ENCODE measurements at places on chromosomes 7 and 10.

DNA sequence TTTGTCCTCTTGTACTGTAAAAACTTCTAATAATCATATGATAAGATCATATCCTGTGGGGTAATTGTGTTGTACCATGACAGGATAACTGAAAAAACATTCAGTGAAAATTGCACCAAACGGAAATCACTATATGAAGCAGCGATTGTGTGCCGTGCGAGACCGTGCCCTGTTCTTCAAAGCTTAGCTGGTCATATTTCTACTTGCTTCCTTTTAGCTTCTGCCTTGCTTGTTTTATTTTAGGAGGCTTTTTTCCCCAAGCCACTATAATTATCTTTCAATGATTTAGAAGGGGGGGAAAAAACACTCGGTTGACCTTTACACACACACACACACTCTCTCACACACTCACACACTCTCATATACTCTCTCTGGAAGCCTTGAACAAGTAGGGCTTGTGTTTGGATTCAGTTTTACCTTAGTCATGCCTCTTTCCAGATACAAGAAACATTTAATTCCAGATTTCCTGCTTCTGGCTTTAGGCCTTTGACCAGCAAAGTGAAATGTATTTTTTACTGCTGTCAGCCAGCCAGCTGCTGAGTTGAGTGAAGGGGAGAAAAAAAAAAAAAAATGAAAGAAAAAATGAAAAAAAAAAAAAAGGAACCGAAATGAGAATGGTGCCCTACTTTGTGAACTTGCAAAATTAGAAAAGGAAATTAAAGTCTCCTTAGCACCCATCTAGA lies 181.4 kb downstream of the ARID5B start:
- no peak for DNase-seq

- DNase-seq, result no peak
Observed at GRCh38 chr7:43220250-43220649, 107.8 kb downstream of the HECW1 start.

DNA sequence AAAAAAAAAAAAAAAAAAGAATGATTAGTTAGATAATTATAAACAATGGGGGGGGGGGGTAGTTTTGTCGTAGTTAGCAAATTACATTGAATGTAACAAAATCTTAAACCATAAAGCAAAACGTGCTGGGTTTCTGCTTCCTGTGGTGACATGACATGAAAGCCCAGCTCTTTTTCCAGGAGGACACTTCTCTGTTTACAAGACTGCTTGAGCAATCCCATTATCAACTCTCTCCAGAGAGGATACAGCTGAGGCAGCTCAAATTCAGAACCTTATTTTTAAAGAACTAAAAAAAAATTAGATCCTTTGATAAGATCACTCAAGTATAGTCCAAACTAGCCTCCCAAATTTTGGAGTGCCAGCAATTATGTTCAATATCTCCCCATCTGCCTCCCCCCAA lies 58.6 kb downstream of the ADRB1 start:
- DNase-seq, result no peak

DNA sequence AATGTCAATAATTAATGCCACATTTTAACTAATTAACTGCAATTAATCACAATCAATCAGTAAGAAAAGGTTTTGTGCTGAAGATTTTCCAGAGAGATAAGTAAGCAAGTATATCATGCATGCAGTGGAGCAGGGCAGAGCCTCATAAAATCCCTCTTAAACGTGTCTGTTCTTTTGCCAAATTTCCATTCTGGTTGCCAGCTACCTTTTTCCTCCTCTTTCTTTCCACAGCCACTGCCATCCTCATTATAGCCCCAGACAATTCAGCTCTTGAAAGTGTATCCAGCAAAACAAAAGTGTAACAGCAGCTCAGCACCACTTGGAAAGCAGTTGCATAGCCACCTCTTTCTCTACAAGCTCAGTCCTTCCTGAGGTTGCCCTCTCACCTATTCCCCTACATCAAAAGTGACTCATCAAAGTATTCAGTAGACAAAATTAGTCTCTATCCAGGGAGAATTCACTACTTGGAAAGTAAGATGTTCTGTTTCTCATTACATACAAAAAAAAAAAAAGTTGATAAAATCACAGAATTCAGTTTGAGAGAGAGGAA lies 26.9 kb upstream of the EPHB6 start:
- DNase-seq, result no peak

DNA sequence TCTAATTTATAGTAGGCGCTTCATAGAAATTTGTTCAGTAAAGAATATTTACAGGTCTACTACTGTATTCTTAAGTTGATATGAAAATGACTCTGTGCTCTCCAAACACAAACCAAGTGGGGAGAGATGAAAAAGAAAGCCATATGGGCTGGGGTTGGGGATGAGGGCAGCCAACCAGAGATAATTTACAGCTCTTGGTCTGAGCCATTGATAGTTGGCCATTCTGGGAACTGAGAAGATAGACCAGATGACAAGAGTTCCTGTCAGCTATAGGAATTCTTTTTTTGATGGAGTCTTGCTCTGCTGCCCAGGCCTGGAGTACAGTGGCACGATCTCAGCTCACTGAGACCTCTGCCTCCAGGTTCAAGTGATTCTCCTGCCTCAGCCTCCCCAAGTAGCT lies 57.4 kb downstream of the LAMB4 start:
- no peak for DNase-seq

GRCh38 chr7:140440593-140440992 lies 36.7 kb downstream of the RAB19 start:
- DNase-seq, result no peak

DNA sequence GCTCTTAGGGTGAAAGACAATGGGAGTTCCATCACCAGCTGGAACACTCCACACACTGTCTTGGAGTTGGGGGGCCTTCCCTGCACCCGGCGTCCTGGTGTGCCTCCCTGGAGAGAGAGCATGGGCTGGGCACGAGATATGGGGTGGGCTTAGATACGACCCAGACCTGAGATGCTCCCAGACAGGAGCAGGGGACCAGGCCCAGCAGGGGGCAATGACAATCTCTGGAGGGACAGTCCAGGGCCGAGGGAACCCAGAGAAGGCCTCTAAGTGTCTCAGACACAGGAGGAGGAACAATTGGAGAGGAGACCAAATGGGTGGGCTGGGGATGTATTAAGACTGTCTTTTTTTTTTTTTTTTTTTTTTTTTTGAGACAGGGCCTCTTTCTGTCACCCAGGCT lies 40.0 kb downstream of the MYL10 start:
- DNase-seq, result no peak

- no peak for DNase-seq
Observed at GRCh38 chr7:38656968-38657367, 25.8 kb upstream of the AMPH start.

DNA sequence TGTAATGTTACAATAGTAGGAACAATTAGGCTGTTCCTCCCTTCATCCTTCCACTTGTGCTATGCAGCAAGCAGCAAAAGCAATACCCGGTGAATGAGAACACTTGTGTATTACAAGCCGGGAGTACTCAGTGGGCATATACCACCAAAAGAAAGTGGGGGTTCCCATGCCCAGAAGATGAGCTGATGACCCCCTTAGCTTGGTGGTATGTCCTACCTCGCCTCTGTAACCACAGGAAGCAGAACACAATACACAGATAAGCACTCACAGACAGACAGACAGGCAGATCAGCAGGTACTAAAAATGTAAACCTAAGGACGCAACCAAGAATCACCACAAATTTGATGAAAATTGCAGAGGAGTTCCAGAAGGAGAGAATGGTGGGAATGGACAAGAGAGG lies 15.5 kb upstream of the KIF20B start:
- DNase-seq, result no peak

DNA sequence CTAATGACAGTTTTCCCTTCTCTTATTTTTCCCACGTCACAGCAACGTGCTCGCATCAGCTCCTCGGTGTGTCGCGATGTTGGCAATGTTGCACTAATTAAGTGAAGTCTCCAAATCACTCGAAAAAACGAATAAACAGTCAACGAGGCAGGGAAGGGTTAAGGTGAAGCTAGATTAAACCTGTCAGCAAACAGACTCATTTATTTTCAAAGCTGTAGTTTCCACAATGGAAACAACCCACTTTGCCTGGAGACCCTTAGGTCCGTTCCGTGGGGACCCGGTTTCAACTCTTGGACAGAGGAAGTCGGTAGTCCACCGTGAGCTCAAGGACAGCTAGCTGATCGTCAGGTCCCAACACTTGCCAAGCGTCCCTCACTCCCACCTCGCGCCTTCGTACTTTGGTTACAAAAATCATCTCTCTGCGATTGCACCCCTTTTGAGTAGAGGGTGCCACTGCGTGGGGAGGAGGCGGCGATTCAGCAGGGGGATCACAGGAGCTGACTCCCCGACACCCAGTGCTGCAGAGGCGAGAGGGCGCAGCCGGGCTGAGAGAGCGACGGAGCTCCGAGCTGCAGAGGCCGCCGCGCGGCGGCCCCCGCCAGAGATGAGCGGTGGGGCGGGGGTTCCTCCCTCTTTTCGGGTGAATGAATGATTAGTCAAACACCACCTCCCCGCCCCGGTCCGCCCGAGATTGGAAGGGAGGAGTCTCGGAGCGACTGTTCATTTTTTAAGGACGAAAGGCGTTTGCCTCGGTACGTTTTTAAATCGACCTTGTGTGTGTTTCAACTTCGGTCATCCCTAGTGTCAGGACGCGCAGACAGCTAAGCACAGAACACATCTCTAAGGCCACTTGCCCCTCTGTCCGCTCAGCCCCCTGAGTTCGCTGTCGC lies 1.3 kb upstream of the BMPER start:
- DNase-seq, result no peak

DNA sequence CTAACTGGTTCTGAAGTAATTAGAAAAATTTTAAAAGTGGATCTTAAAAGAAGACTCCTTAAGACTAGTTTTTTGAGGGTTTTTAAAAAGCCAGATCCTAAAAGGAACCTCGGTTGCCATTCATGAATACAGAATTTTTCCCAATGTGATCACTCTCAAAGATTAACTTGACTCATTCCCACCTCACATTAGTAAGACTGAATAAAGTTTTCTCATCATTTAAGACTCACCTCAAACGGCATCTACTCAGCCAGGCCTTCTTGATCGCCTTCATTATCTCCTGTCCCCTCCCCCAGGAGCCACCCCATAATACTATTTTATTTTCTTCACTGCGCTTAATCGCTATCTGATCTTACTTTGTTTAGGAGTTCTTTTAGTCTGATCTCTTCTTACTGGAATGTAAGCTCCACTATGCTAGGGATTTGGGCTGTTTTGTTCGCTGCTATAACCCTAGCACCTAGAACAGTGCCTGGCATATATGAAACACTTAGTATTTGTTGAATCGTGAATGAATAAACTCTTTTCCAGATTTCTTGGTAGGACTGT lies 55.9 kb upstream of the PCGF5 start:
- DNase-seq, result no peak

DNA sequence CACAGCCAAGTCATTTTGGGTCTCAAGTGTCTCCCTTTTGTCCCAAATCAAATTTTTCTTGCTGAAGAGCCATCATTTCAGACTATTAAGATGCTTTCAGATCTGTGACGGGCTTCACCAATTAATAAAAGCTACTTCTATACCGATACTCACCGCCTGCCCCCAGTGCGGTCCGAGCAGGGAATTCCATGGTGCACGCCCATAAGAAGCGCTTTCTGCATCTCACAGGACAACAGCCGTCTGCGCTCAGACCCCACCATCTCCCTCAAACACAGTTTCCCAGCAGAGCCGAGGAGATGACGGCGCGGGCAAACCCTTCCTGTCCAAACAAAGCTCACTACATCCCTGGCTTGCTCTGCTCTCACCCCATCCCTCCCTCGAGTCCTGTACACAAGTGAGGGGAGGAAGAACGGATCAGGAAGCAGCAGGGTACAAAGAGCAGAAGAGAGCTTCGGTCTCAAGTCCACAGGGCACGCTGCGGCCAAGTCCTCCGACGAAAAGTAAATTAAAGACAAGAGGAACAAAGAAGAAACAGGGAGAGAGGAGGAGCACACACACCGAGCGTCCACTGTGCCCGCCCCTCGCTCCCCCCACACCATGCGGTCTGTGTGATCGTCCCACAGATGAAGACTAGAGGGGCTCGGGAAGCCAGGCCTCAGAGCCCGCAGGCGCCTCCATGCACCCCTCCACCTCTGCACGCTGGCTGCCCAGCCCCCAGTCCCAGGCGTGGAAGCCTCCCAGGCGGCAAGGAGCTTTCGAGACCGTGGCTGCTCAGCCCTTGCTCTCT lies 121.9 kb downstream of the MAD1L1 start:
- no peak for DNase-seq

DNA sequence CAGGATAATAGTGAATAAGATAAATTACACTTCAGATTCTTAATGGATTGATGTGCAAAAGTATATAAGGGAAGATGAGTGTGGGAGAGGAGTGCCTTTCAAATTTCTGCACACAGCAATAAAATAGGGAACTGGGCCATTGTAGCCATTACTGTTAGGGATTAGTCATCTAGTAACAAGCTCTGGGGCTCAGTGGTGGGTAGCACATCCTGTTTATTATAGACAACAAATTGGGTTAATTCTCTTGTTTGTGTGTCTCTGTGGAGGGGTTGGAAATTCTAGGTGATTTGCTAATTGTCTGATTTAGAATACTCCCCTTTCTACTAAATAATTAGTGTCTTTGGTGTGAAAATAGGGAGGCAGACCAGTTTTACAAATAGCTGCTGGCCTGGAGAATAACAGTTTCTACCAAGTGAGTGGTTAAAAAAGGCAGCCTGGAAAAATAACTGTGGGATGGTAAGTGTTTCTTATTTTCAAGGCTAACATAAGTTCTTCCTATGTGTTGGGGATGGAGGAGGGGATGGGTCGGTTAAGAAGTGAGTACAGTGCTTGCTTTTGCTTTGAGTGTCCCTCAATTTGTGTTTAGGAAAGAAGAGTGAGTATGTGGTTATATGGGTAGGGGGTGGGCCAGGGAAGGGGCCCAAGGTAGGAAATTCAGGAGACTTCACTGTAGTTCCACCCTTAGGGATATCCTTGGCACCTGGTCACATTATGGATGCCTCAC lies 43.3 kb upstream of the TMEM248 start:
- DNase-seq, result no peak

DNA sequence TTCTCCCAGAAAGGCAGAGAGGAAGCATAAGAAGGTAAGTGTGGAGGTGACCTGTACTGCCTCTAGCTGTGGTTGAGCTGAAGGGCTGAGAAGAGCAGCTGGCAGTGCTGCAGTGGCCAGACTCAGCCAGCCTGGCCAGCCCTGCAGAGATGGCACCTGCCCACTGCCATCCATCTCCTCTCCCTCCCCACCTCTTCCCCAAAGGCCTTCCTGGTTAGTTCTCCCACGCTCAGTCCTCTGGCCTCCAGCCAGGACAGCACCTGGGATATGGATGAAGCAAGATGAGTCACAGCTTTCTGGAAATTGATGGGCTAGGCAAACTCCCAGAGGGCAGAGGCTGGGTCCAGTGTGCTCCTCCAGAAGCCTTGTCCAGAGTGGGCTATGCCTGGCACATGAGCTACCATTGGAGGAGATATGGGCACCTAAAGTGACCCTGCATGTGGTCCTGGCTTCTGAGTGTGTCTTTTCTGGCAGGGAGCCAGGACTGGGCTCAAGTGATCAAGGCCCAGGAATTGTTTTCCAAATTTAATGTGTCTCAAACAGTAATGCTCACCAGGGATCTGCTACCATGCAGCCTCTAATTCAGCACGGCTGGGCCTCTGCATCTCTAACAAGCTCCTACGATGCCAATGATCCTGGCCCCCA lies 81.0 kb upstream of the CACUL1 start:
- peak; percentile 38 for DNase-seq

DNA sequence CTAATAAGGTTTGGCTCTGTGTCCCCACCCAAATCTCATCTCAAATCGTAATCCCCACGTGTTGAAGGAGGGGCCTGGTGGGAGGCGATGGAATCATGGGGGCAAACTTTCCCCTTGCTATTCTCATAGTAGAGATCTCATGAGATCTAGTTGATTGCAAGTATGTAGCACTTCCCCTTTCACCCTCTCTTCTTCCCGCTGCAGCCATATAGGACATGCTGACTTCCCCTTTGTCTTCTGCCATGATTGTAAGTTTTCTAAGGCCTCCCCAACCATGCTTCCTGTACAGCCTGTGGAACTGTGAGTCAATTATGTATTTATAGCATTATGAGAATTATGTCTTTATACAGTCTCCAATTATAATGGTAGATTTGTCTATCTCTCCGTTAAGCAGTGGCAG lies 594.5 kb downstream of the ACTR3B start:
- DNase-seq, result no peak

Measured in epithelial cell of proximal tubule (primary cell).